Naive B cell (primary cell): ENCODE measurements at places on chromosomes 13 and 19.

GRCh38 chr19:50204811-50205675, 1.6 kb downstream of the MYH14 start:
- no peaks in the 10 kb centered on the region for H3K4me1 ChIP-seq
- H3K27me3 ChIP-seq: peaks cover 33% of the 10 kb centered on the region
- no peak overlapping the region for H3K27ac ChIP-seq
- no peak overlapping the region for H3K4me3 ChIP-seq
- peak; percentile 9 for DNase-seq

DNA sequence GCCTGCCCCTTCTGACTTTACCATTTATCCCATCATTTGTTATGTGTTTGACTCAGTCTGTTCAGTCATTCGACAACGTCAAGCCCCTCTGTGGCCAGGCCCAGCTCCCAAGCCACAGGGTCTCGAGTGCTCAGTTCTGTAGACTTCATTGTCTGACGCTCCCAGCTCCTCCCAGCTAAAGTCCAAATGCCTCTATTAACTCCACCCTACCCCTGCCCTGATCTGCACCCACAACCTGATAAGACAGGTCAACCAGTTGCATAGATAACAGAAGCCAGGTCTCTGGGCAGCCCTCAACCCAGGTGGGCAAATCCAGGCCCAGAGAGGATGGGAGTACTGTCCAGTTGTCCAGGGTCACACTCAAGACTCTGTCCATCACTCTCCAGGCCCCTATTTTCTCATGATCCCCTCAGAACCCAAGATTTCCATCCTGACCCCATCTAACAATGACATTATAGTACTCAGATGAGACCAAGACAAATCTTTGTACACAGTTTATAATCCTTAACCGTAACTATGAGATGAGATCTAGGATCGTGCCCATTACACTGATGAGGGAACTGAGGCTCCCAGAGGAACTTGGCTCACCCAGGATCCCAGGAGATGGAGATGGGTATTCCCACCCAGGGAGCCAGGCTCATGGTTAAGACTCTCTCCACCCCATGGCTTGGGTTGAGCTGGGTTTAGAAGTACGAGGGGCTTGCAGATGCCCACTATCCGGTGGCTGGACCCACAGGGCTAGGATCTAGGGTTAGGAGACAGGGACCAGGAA, 1.1 kb downstream of the TM6SF2 start:
- DNase-seq: no peak
- H3K27ac ChIP-seq: no peak overlapping the region
- peak overlapping the region; percentile 11 for H3K4me3 ChIP-seq

GRCh38 chr13:27533155-27533643, 82.8 kb upstream of the MTIF3 start:
- peaks cover 5% of the 10 kb centered on the region for H3K27me3 ChIP-seq
- peaks cover 11% of the 10 kb centered on the region for H3K36me3 ChIP-seq
- H3K27ac ChIP-seq: no peak overlapping the region
- peak overlapping the region; percentile 61 for H3K4me3 ChIP-seq
- peaks cover 22% of the 10 kb centered on the region for H3K4me1 ChIP-seq

GRCh38 chr13:95834134-95834765, 157.3 kb downstream of the DNAJC3 start:
- H3K4me3 ChIP-seq: no peak overlapping the region
- H3K4me1 ChIP-seq: no peaks in the 10 kb centered on the region
- peak; percentile 46 for DNase-seq
- no peaks in the 10 kb centered on the region for H3K27me3 ChIP-seq

- no peak for DNase-seq
- peaks cover 17% of the 10 kb centered on the region for H3K27me3 ChIP-seq
- no peaks in the 10 kb centered on the region for H3K4me1 ChIP-seq
- H3K36me3 ChIP-seq: no peaks in the 10 kb centered on the region
- no peak overlapping the region for H3K4me3 ChIP-seq
Measured at GRCh38 chr13:76516013-76516412, 370.2 kb downstream of the KCTD12 start.

GRCh38 chr13:18949489-18949761, 232.2 kb downstream of the TUBA3C start:
- H3K27me3 ChIP-seq: no peaks in the 10 kb centered on the region
- DNase-seq: no peak
- no peak overlapping the region for H3K4me3 ChIP-seq

- DNase-seq: peak; percentile 8
- H3K36me3 ChIP-seq: no peaks in the 10 kb centered on the region
- peaks cover 12% of the 10 kb centered on the region for H3K27me3 ChIP-seq
- peak overlapping the region; percentile 88 for H3K4me3 ChIP-seq
Measured at GRCh38 chr13:102799426-102800144, 666 bp downstream of the BIVM start.

- H3K27ac ChIP-seq: no peak overlapping the region
- H3K36me3 ChIP-seq: no peaks in the 10 kb centered on the region
- no peaks in the 10 kb centered on the region for H3K27me3 ChIP-seq
- no peaks in the 10 kb centered on the region for H3K4me1 ChIP-seq
Measured at GRCh38 chr13:83941701-83942335, 59.5 kb upstream of the SLITRK1 start.

DNA sequence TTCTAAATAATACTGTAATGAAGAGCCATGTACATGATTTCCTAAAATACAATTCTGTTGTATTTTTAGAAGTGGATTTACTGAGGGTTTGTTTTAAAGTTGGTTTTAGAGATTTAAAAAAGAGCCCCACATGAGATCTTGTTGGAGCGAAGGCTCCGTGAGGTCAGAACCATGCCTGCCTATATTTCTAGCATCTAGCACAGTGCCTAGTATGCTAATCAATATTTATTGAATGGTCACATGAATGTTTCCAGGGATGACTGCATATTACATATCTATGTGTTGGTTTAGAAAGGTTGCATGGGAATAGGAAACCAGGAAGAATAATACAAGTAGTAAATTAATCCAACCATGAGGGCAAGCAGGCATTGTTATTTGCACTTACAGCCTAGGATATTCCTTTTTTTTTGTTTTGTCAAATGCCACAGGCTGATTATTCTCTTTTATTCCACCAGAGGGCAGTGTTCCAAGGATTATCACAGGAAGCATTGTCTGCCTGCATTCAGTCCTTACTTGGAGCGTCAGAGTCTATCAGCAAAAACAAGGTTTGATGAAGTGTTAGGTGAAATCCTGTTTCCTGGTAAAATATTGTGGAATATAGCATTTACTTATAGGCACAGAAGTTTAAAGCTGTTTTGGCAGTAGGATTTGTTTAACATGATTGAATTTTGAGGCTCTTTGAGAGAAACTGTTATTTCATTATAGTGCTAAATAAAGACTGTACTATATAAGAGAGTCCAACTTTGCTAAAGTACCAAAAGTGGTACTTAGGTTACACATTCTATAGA, 46.8 kb downstream of the COG3 start:
- no peak overlapping the region for H3K4me3 ChIP-seq
- H3K27ac ChIP-seq: no peak overlapping the region
- peak; percentile 35 for DNase-seq
- peaks cover 10% of the 10 kb centered on the region for H3K4me1 ChIP-seq
- no peaks in the 10 kb centered on the region for H3K27me3 ChIP-seq

GRCh38 chr19:14405758-14406644, 13.1 kb downstream of the DDX39A start:
- H3K4me1 ChIP-seq: peaks cover 19% of the 10 kb centered on the region
- H3K27me3 ChIP-seq: no peaks in the 10 kb centered on the region
- peaks cover 6% of the 10 kb centered on the region for H3K36me3 ChIP-seq
- DNase-seq: peak; percentile 90
- no peak overlapping the region for H3K4me3 ChIP-seq

- no peaks in the 10 kb centered on the region for H3K27me3 ChIP-seq
- no peaks in the 10 kb centered on the region for H3K36me3 ChIP-seq
- H3K4me1 ChIP-seq: peaks cover 27% of the 10 kb centered on the region
- H3K27ac ChIP-seq: peak overlapping the region; percentile 78
- H3K4me3 ChIP-seq: peak overlapping the region; percentile 96
Measured at GRCh38 chr13:48000559-48001113, 437 bp downstream of the SUCLA2 start.

GRCh38 chr13:64709079-64709478, 2521.1 kb downstream of the PCDH9 start:
- no peak overlapping the region for H3K27ac ChIP-seq
- no peaks in the 10 kb centered on the region for H3K36me3 ChIP-seq
- no peak for DNase-seq
- H3K4me1 ChIP-seq: no peaks in the 10 kb centered on the region

- H3K27ac ChIP-seq: no peak overlapping the region
- no peak for DNase-seq
- H3K4me1 ChIP-seq: peaks cover 25% of the 10 kb centered on the region
- H3K4me3 ChIP-seq: no peak overlapping the region
- no peaks in the 10 kb centered on the region for H3K36me3 ChIP-seq
- H3K27me3 ChIP-seq: no peaks in the 10 kb centered on the region
Measured at GRCh38 chr13:51806566-51806965, 2.6 kb upstream of the DHRS12 start.

DNA sequence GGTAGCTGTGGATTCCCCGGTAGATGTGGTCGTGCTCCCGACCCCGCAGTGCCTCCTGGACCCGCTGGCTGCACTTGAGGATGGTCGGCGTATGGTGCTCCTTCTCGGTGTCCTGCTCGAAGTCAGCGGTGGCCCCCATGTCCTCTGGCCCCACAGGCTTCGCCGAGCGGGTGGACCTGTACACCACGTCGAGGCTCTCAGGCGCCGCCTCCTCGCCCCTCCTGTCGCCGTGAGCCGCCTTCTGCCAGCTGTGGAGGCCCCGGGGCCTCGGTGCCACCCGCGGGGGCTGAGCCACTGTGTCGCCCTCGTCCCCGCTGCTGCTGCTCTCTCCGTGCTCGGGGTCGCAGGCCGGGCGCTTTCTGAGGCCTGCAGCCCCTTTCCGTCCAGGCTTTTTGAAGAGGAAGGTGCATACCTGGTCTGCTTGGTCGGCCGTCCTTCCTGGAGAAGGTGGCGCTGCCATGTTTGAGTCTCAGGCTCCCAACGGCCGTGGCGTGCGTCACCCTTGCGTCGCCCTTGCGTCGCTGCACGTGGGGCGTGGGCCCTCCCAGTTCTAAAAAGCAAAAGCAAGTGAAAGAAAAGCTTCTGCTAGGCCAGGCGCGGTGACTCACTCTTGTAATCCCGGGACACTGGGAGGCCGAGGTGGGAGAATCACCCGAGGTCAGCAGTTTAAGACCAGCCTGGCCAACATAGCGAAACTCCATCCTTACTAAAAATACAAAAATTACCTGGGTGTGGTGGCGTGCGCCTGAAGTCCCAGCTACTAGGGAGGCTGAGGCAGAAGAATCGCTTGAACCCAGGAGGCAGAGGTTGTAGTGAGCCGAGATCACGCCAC, at the start of gene RNF113B:
RNF113B (minus strand) TSS at position 493 of the 832 bp plus-strand sequence; CDS start at position 460, 33 bp downstream.
- no peaks in the 10 kb centered on the region for H3K36me3 ChIP-seq
- peaks cover 17% of the 10 kb centered on the region for H3K27me3 ChIP-seq
- no peak for DNase-seq
- H3K27ac ChIP-seq: no peak within 1 kb of the TSS
- H3K4me1 ChIP-seq: no peaks in the 10 kb centered on the region

GRCh38 chr19:3364501-3364858, 1.9 kb upstream of the NFIC start:
- peaks cover 28% of the 10 kb centered on the region for H3K27me3 ChIP-seq
- H3K4me1 ChIP-seq: peaks cover 42% of the 10 kb centered on the region
- no peak for DNase-seq
- no peaks in the 10 kb centered on the region for H3K36me3 ChIP-seq
- H3K4me3 ChIP-seq: no peak overlapping the region

DNA sequence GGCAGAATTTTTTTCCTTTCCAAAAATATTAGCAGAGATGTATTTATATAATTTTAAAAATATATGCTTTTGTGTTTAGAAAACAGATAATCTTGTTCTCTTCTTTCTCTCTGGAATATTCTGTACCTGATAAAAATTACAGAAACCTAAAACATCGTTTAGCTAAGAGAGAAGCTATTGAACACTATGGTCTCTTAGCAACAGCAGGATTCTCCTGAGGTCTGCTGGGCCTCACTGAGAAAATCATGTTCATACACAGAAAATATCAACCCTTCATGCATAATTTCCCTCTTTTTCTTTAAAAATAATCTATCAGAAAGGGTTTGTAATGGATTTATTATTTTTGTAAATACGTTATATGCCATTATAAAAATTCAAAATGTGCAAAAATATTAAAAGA, 242.2 kb downstream of the DCLK1 start:
- DNase-seq: no peak
- no peak overlapping the region for H3K27ac ChIP-seq
- H3K27me3 ChIP-seq: no peaks in the 10 kb centered on the region
- H3K36me3 ChIP-seq: no peaks in the 10 kb centered on the region
- no peak overlapping the region for H3K4me3 ChIP-seq
- no peaks in the 10 kb centered on the region for H3K4me1 ChIP-seq

DNA sequence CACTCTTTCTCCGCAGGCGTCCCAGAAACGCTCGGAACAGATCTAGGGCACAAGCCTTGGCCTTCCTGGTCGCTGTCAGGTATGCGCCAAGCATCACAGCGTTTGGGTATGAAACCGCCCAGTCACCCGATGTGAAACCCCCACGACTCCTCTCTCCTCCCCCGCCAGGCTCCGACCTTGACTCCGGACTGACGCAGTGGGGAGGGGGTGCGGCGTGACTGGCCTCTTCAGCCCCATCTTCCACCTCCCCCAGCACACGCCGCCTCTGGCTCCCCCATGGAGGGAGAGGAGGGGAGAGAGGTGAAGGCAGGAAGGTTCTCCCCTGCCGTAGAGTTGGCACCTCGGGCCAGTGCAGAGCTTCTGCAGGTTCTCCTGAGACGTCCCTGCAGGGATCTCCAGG, 22.0 kb upstream of the ARHGEF7 start:
- no peak overlapping the region for H3K27ac ChIP-seq
- no peak for DNase-seq
- peaks cover 45% of the 10 kb centered on the region for H3K27me3 ChIP-seq
- no peaks in the 10 kb centered on the region for H3K4me1 ChIP-seq

DNA sequence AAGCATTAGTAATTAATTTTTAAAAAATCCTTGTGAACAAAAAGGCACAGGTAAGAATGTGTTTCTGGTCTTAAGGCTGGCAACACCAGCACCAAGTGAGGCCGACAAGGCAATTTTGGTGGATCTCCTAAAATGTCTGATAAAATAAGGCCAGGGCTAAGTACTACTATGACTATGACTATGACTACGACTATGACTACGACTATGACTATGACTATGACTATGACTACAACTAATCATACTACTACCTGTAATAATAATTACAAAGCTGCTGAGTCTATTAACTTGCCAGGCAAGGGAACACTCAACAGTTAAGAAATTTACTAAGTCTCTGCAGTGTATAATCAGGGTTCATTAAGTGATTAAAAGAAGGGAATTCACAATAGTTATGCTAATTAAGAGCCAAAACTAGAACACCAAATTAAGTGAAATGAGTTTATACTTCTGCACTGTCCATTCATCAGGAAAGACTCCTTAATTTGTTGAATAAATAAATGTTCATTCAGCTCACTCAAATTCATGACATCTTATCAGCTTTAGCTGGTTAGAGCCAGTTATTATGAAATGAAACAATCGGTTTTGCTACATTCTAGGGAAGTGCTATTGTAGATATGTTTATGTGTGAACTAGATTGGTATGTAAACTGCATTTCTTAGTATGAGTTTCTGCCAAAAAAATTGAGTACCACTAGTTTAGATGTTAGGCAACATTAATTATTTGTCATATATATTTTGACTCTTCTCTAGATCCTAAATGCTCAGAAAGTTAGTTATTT, 1626.2 kb upstream of the PCDH20 start:
- no peaks in the 10 kb centered on the region for H3K36me3 ChIP-seq
- H3K27ac ChIP-seq: no peak overlapping the region
- no peak overlapping the region for H3K4me3 ChIP-seq
- H3K4me1 ChIP-seq: no peaks in the 10 kb centered on the region
